ENCODE measurements at places on chromosomes 3 and 15. TPM values are rescaled to one million over a fixed set of nuclear protein-coding genes. Genes with fewer than 3 reads are reported as not detected.

Gene ZPLD1
- 0.12 TPM for polyA plus RNA-seq

Gene ACOX2
- polyA plus RNA-seq: 40.0 TPM

Gene FAM107A
- polyA plus RNA-seq: 3.5 TPM

Gene NME9
- polyA plus RNA-seq: 4.0 TPM

GRCh38 chr15:78131295-78132061, at the start of gene CIB2:
Gene CIB2 (minus strand): TSS chr15:78131445. CDS start chr15:78131215, 230 bp downstream.
- peak; percentile 76 for DNase-seq

DNA sequence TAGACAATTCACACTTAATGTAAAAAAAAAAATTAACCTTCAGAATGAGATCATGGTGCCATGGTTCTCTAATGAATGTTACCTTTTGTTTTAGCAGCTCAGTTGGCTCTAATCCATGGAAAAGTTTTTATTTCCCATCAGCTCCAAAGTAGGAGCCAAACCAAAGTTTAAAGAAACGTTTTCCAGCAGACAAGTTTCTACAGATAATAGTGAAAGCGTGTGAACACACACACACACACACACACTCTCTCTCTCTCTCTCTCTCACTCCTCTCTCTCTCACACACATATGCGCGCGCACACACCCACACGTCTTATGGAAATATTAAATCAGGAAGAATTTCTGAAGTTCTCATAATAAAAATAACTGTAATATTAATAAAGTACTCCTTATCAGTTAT, 46.9 kb downstream of the MBNL1 start:
- DNase-seq: no peak

- DNase-seq: no peak
Measured at GRCh38 chr3:167487556-167487955, 13.7 kb upstream of the SERPINI2 start.

- no peak for DNase-seq
Measured at GRCh38 chr15:63070681-63071129, 28.2 kb downstream of the TPM1 start.

- no peak for DNase-seq
Measured at GRCh38 chr15:61558172-61559136, 329.4 kb upstream of the RORA start.

DNA sequence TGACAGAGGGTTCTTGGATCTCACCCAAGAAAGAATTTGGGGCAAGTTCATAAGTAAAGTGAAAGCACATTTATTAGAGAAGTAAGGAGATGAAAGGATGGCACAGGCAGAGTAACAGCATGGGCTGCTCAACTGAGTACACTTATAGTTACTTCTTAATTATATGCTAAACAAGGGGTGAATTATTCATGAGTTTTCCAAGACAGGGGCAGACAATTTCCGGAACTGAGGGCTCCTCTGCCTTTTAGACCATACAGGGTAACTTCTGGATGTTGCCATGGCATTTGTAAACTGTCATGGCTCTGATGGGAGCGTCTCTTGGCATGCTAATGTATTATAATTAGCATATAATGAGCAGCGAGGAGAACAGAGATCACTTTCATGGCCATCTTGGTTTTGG, 221.2 kb upstream of the STT3B start:
- DNase-seq: no peak

DNA sequence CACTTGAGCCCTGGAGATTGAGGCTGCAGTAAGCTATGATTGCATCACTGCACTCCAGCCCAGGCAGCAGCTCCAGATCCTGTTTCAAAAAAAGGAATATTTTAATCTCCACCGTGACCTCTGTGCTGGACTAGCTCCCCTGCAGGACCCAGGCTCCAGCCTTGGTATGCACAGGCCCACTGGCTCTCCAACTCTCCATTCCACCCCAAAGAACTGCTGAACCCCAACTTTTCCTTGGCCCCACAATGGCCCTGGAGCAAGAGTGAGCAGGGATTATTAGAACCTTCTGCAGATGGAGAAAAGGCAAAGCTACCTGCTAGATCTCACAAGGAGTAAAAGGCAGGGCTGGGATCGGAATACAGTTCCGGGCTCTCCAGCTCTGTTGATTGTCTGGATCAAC, 32.8 kb upstream of the SFMBT1 start:
- DNase-seq: no peak

GRCh38 chr3:79843180-79843579, 75.4 kb upstream of the ROBO1 start:
- DNase-seq: no peak

- no peak for DNase-seq
Measured at GRCh38 chr3:17039594-17039993, 154.8 kb downstream of the PLCL2 start.

DNA sequence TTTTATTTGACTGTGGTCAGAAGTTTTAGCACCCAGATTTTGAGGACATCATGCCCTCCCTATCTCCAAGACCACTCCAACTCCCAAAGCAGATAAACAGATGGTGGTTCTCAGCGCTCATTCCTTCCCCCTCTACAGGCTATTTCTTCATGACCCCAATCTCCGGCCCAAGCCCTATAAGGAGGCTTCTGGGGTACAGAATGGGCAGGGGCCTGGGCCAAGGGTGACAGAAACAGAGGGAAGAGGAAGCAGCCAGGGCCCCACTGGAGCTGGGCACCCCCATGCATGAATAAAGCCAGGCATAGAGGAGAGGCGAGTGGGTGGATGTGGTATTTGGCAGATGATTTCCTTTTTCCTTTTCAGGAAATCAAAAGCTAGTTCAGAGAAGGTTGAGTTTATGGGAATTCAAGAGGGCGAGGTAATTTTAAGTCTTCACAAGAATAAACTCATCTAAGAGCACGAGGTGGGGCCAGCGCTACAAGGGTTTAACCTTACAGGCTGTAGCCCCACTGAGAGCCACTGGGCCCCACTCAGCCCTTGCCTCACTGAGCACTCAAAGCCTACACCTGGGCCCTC, 104.8 kb upstream of the HERC1 start:
- no peak for DNase-seq

GRCh38 chr3:183094711-183095110, 4.6 kb downstream of the MCCC1 start:
- no peak for DNase-seq

DNA sequence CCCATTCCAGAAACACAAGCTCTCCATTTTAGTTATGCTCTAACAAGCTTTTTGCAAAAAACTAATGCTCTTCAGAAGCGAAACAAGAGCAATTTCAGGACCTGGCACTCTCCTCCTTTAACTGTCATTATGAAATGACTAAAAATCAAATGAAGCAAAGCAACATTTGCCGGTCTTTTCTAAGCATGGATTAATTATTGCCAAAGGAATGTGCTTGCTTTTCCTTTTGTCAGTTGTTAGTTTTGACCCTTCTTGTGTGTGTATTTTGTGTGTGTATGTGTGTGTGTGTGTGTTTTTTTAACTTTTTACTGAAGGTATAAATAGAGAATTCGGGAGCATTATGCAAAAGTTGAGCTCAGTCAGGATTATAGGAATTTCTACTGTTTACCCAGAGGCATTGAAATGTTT, 509.1 kb downstream of the TUSC7 start:
- DNase-seq: no peak

DNA sequence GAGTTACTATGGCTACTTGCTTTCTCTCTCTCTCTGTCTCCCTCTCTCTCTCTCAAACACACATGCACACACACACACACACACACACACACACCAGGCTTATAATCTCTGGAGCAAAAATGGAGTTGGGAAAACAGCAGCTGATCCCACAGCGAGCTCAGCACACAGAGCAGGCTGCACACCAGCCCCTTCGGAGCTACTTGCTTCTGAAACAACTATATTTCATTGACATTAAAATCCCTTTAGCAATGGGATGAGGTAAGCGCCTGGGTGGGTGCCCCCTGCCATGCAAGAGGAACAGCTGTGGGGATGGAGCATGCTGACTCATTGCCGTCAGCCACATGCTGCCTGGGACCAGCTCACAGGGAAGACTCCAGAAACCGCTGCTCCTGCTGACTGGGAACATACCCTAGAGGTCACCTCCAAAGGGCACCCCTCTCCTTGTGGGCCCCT, 45.7 kb downstream of the B3GNT5 start:
- no peak for DNase-seq

DNA sequence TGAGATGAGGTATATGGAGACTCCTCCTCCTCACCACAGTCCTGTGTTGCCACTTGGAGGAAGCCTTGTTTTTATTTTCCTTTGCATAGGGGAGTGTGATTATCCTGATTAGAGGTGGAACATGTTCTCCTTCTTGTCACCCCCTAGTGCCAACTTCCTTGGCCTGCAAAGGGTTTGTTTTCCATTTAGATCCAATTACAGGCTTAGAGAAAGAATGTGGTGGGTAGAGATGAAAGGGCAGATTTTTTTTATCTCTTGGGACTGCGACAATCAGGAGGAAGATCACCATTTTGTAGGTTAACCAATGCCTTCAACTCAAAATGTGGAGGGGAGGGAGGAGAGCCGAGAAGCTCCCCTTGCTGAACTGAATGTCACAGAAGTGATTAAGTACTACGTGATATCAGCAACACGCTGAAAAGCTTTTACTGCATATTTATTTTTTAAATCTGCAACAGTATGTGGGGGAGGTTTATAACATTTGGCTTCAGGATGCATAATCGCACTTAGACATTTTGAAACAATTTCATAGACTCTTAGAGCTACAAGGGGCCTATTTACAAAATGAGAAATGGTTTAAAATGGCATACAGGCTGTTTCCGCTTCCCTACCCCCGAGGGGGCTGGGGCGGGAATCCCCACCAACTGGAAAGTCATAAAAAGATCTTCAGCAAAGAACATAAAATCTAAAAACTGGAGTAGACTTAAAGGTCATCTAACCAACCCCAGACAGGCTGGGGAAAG, 2.4 kb downstream of the LMCD1 start:
- no peak for DNase-seq

DNA sequence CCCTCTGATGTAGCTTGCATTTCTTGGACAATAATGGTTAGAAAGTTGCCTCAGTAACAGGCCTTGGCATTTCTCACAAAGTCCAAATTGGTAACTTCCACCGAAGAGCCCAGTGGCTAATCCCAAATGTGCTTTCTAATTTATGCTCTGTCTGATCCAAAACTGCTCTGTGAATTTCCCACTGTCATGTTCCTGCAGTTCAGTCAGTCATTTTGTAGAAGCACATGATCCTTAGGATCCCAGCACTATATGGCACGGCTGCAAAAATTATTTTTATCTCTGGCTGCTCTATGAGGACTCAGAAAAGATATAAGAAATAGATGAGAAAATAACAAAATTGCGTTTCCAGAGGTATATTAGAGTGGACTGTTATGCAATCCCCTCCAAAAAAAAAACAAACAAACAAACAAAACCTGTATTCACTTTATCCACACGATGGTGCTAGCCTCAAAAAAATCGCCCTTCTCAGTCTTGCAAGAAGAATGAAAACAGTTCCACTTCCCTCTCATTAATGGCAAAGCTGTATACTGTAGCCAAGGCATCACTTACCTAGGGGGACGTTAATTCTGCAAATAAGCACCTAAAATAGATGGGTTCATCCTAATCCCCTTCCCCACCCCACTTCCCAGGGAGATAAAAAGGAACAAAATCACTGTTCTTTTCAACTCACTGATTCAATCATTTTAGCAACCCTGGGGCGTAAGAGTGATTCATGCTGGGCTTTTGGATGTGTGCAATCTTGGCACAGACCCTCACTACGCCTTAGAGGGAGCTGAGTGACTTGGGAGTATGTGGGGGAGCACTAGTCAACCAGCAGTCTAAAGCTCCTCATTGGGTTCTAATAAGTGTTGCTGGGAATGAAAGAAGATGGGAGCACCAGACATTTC, 61.3 kb downstream of the TMCO5A start:
- DNase-seq: peak; percentile 57
